Activated CD4-positive, alpha-beta T cell treated with anti-CD3 and anti-CD28 coated beads for 4 hours (primary cell): ENCODE measurements at places on chromosomes 2 and 18.

- DNase-seq: peak; percentile 44
Measured at GRCh38 chr2:61537277-61537949, 743 bp downstream of the XPO1 start.

GRCh38 chr2:767440-767839 is 90.2 kb upstream of the TMEM18 start:
- DNase-seq: no peak

- DNase-seq: no peak
Measured at GRCh38 chr2:121583555-121583954, 52.9 kb downstream of the RNU4ATAC start.

DNA sequence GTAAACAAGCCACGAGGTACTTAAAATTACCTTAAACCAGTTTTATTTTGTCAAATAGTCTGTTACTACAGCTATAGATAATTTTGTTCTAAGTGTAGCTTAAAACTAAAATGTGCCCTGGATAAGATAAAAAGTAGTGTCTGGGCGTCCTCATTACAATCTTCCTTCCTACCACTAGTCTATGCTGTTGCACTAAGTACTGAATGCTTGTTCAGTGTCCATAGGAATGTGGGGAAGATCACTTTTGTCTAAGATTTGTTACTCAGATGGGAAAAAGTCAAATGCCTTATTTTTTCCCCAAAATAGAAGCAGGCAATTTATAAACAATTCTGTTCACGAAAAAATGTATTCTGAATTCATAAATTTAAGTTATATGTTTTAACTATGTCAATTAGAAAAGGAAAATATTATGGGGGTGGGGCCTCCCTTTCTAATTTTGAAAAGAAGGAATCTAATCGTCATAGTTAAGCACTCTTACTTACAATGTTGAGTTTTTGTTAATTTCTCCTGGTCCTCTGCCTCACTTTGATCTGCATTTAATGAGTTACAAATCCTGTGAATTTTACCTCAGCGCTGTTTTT is 140.4 kb upstream of the VRK2 start:
- no peak for DNase-seq

- no peak for DNase-seq
Measured at GRCh38 chr2:56288838-56289580, 105.2 kb downstream of the CCDC85A start.

GRCh38 chr2:135337071-135337470 is 193.9 kb downstream of the ZRANB3 start:
- DNase-seq: no peak

DNA sequence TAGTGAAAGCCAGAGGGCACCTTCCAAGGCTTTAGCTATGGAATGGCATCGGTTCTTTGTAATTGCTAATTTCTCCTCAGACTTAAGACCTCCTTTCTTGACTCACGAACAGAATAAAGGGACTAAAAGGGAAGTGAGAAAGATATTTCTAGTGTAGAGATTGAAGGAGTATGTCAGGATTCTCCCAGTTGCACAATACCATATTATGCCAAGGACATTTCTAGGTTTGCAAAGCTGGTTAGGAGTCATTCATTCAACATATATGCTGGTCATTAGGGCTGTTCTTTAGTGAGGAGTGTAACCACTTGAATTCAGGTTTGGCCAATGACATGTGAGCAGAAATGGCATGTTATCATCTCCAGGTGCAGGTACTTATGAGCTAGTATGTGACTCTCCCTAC is 7.4 kb downstream of the REEP1 start:
- DNase-seq: no peak

DNA sequence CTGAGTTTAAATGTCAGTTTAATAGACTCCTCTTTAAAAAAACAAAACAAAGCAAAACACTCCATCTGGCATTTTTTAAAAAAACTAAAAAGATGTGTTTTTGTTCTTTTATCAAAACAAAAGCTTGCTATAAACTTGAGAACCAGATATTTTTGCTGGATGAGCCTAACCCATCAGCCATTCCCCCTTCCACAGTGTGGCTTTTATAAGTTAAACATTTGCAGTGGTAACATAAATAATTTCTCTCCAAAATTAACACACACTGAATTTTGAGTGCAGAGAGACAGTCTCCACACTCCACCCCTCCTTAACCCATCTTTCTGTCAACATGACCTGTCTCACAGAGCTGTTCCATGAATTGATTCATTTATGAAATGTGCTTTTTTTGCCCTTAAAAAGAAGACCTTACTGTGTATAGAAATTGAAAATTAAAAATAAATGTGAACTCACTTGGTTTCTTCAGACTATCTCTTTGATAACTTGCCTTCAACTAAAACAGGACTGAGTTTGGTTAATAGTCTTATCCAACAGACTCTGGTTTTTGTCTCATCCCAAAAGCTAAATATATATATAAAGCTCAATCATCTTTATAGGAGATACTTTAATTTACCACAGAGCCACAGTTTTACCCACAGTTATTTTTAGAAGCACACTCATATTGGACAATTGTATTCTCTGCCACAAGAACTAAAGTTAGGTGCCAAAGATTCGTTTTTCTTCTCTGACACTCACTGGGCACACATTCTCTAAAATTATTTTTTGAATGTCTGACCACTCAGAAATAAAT is 64.8 kb upstream of the STK39 start:
- no peak for DNase-seq

DNA sequence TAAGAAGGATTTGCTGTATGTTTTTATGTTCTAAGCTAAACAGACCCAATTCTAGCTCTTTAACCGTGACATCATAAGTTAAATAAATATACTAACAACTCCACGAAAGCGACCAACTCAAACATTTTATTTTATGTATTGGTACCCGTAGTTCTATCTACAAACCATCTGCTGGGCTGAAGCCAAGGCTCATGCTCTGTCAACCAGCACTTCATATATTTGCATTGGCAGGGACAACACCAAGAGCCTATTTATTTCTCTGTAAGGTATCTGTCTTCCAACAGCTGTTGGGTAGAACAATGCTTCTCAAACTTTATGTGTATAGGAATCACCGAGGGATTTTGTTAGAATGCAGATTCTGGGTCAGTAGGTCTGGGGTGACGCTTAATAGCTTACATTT is 64.5 kb downstream of the PID1 start:
- no peak for DNase-seq

- DNase-seq: no peak
Measured at GRCh38 chr2:135974036-135974435, 11.4 kb downstream of the DARS1 start.

- DNase-seq: no peak
Measured at GRCh38 chr18:5424903-5425664, 118.7 kb downstream of the EPB41L3 start.

DNA sequence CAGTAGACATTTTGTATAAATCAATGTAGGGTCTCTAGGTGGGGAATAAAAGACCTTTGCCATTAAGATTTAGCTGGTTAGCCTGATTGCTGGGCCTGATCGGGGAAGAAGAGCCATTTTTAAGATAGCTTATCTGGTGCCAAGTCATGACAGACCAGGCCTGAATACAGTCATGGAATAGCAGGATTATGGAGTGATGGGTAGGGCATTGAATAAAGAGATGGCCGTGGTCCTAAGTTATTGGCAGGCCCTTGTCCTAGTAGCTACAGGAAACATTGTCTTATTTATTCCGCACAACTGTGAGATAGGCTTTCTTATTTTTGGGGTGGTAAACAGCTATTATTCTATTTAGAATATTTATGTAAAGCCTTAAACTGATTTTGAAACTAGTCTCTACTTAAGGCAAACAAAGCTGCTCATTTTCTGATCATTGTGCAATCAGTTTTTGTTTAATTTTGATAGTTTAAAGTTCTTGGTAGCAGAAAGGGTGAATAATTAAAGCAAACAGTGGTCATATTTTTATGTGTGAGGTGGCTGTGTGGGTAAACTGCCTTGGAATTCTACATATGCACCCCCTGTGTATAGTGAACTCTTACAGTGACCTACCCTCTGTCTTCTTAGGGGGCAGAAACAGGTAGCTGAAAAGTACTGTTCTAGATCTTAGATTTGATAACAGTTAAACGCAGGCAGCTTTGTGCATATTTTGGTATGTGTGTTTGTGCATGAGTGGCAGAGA is 22.6 kb downstream of the ZNF236 start:
- DNase-seq: no peak

DNA sequence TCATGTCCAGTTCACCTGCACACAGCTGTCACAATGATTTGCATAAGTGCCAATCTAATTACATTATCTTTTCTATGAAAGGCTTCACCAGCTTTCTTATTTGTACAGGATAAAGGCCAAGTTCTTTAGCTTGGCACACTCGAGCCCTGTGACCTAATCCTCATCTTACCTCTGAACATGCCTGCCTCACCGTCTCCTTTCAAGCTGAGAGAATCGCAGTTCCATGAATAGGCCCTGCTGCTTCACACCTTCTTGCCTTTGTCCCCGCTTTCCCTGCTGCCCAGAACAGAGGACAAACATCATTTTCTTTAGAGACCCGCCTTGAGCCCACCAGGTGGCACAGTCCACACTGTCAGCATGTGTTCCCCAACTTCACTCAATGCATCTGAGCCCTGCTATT is 1094.7 kb downstream of the BCL11A start:
- DNase-seq: no peak

GRCh38 chr2:164692958-164693357 is 71.7 kb upstream of the GRB14 start:
- DNase-seq: no peak

GRCh38 chr2:181354626-181355025 is 102.6 kb upstream of the ITGA4 start:
- no peak for DNase-seq

GRCh38 chr2:109295781-109296117 is 166.7 kb downstream of the SH3RF3 start:
- DNase-seq: no peak

GRCh38 chr2:20604401-20604911 is 46.4 kb downstream of the HS1BP3 start:
- DNase-seq: no peak

DNA sequence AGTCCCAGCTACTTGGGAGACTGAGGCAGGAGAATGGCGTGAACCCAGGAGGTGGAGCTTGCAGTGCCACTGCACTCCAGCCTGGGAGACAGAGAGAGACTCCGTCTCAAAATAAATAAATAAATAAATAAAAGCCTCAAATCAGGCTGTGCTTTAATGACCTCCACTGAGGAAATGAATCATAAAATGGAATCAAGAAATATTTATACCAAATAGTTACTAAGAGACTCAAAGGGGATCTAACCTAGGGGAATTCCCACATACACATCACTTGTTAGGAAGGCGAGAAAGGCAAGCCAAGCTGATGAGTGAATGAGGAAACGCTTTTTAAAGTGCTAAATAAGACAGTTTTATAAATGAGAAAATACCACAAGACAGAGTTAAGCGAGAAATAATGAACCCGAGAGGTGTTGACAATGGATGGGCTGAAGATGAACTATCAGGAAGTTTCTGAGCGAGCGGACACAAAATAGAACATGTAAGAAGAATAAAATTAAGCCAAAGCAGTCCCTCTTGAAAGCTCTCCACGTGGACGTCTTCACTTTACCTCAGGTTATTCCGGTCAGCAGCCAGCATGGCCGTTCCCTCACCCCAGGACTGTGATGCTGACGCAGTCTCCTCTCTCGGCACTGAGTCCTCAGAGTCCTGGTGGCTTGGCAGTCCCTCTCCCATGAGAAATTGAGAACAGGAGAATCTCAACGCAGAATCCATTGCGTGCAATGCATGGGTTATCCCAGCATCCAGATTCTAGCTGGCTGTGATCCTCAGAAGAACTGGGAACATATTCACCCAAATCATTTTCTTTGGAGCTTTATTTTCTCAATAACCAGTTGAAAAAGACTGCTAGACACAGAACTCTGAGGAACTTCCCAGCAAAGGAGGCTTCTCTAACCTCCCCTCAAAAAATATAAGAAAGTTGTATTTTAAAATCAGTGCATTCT is 22.3 kb downstream of the PXDN start:
- DNase-seq: no peak

- DNase-seq: no peak
Measured at GRCh38 chr2:217440000-217440399, 562.8 kb downstream of the TNS1 start.

GRCh38 chr2:97766567-97766966 is 53.2 kb downstream of the ZAP70 start:
- no peak for DNase-seq

DNA sequence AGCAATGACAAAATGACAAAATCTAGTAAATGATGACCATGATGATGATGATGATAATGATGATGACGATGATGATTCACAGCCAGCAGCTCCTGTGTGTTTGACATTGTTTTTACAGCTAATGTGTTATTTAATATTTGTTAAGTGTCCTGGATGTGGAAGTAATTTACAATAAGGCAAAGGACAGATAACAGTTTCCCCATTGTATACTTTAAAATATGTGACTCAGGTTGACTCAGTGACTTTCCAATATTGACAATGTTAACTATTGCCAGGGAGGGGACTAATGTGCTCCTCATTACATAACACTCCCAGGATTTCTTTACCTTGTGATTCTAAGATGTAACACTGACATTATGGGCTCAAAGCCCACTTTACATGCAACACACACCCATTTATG is 602.2 kb downstream of the FBXO15 start:
- no peak for DNase-seq

DNA sequence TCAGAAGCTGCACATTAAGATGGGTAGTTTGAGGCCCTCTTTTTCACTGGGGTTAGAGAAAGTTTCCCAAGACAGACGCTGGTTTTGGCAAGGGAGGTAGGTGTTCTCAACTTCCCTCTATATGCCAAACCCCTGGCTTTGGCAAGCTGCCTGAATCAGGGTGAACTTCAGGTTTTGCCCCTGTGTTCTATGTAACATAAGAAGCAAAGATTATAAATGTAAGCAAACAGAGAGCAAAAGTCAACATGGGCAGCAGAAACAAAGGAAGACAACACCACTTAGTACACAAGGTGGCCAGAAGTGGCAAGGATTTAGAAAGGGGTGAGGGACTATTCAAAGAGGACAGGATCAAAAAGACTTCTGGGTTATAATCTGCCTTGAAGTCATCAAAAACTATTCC is 70.5 kb upstream of the TFCP2L1 start:
- no peak for DNase-seq

- no peak for DNase-seq
Measured at GRCh38 chr2:107202962-107203591, 317.1 kb upstream of the ST6GAL2 start.
